ENCODE measurements at places on chromosomes 5 and 9. TPM values are rescaled to one million over a fixed set of nuclear protein-coding genes. Genes with fewer than 3 reads are reported as not detected.

- DNase-seq, result no peak
Observed at GRCh38 chr9:8186560-8186959, 387.0 kb upstream of the DMAC1 start.

DNA sequence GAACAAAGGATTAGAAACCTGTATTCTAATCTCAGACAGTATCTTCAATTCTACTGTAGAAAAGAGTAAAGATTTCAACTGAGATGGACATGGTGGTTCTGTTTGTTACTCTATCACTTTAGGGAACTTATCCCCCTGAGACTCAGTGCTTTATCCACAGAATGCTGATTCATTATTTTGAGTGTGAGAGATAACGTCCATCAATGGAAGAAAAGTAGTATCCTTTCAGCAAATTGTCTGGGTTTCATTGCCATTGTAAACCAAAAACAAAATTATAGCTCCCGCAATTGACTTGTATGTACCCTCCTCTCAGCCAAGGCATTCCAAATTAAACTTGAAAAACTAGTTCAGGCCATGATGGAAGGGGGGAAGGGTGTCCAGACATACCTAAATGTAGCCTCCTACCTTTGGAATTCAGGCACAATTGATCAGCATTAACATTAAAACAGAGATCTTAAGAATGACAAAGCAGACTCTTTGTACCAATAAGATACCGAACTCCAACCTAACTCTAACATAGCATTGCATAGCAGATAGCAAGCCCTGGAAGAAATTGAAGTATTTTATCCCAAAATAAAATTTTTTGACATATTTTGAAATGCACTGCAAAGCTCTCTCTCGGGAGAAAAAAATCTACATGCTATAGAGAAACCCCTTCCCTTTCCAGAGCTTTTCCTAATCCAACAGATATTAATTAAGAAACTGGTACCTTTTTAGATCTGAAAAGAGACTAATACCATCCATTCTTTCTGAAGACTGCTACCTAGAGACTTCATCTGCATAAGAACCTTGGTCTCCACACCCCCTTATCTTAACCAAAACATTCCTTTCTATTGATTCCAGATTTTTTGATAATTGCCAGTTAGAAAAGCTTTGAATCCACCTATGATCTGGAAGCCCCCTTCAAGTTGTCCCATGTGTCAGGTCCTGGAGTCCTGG lies 1055.7 kb downstream of the PTPRD start:
- no peak for DNase-seq

DNA sequence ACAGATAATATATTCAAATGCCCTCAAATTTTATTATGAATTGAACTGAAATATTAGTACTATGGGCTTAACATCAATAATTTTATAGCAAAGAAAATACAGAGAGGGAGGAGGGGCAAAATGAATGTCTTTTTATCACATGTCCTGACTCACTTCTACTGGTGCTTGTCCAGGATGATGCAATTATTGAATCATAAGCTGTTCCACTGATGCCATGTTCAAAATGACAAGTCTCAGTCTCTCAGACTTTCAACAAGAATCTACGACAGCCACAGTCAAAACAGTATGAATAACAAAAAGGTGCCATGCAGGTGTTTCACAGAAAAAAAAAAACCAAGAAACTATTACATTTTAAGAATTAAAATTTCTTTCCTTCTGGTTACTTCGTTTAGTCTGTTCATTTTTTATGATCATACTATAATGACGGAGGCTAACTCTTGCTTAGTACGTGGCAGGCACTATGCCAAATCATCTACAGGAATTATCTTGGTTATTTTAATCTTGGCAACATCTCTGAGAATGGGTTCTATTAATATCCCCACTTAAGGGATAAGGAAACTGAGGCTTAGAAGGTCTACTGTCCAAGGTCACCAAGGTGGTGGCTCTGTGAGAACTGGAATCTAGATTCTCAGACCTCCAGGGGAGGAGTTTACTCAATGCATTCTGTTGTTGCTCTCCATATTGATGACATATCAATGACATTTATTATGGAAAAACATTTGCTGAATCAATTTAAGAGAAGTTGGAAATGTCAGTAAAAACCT lies 61.5 kb downstream of the NR3C1 start:
- peak; percentile 84 for DNase-seq

Gene PAEP
- total RNA-seq, result not detected

Gene TMEM8B
- 1.5 TPM for total RNA-seq
